KBM-7 (cell line): ENCODE measurements at places on chromosomes 5 and 9.

DNA sequence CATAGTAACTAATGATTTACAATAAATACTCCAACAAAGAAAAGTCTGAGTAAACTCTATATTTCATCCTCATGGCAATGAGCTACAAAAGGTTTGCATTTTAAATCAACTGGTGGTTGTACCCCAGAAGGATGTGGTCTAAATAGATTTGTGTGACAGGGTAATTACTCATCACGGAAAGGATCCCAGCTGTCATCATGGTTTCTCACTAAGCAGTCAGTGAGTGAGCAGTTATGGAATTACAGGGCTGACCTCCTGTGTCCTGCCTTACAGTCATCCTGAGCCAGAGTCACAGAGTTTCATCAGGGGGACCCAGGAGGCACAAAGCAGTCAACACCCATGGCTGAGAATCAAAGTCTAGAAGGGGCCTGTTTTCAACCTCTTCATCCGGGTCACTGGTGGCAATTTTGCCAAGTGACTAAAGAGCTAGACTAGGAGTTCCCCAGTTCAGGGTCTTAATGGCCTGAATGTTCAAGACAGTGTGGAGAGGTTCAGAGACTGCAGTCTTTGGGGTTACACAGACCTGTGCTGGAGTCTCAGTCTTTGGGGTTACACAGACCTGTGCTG is 210.7 kb upstream of the SLC24A2 start:
- no peak for DNase-seq

- peak; percentile 79 for DNase-seq
Measured at GRCh38 chr5:139696894-139697658, 48.9 kb downstream of the CXXC5 start.

DNA sequence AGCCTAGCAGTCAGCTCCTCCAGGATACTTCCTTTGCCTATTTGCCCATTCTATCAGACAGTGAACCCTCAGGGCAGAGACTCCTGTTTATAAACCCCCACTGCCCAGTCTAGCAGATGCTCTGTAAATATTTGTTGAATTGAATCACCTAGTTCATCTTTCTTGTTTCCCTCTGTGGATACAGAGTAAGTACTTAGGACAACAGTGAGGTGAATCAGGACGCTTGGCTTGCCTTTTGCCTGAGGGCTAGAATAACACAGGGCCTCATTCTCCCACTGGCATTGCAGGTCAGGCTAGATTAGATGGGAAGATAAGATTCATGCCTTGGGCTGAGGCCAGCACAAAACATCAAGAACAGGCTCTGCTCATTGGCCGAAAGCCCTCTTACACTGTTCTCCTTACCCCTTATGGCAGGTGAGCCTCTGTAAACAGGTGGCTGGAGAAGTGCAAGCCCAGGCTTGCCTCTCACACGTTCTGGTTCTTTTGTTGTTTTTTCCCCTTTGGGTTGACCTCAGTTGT is 22.2 kb downstream of the TNFSF8 start:
- DNase-seq: no peak

GRCh38 chr5:172245046-172245445 is 38.5 kb downstream of the UBTD2 start:
- DNase-seq: no peak

- DNase-seq: no peak
Measured at GRCh38 chr5:13917061-13917460, 27.4 kb downstream of the DNAH5 start.

- no peak for DNase-seq
Measured at GRCh38 chr5:127846884-127847283, 143.7 kb downstream of the CCDC192 start.

GRCh38 chr9:37187713-37188439 is 67.5 kb downstream of the ZCCHC7 start:
- DNase-seq: peak; percentile 38

DNA sequence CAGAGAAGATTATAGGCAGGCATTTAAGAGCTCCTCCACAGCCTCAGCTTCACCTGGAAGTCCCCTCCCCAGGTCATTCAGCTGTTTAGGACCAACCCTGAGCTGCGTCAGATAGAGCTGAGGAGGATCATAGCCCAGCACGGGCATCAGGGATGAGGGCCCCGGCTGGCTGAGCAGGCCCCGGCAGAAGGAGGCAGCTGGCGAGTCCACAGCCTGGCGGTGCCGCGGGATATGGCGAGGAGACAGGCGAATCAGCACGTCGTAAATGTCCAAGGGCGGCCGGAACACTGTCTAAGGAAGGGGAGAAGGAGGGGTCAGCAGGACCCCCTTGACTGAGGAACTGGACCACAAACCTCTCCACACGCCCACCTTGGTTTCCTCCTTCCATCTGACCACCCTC is 10.6 kb downstream of the NOL6 start:
- DNase-seq: no peak

DNA sequence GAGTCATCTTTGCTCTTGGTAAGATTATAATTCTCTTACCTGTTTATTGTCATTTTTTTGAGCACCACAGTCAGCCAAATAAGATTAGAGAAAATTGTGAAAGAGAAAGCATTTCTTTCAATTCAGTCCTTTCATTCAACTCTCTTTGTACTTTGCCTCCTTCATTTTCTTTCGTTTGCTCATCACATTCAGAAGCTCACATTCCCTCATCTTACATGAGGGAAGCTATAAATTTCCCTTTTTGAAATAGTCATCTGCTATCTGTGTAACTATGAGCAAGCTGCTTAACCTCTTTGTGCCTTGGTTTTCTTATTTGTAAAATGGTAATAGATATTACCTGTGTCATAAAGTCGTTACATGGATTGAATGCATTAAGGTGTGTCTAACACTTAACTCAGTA is 41.4 kb downstream of the PAM start:
- DNase-seq: no peak

GRCh38 chr9:104795082-104795481 is 31.2 kb downstream of the NIPSNAP3B start:
- no peak for DNase-seq

DNA sequence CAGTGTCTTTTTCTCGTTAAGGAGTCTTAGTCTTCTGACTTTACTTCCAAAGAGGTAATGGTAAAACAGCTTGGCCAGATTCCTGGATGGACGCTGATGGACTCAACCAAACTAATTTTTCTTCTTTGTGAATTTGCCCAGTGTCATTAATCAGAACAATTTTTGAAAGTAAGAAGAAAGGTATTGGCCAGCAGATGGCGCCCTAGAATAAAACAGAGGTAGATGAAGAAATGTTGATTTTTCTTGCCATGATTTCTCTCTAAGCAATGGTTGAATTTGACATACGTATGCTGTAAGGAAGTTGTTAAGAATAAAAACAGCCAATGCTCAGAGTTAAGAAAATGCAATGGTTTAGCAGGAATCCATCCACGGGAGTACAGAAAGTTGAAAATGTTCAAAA is 500.0 kb downstream of the DIRAS2 start:
- DNase-seq: peak; percentile 71

- DNase-seq: no peak
Measured at GRCh38 chr9:135456436-135457104, 23.0 kb upstream of the PPP1R26 start.

DNA sequence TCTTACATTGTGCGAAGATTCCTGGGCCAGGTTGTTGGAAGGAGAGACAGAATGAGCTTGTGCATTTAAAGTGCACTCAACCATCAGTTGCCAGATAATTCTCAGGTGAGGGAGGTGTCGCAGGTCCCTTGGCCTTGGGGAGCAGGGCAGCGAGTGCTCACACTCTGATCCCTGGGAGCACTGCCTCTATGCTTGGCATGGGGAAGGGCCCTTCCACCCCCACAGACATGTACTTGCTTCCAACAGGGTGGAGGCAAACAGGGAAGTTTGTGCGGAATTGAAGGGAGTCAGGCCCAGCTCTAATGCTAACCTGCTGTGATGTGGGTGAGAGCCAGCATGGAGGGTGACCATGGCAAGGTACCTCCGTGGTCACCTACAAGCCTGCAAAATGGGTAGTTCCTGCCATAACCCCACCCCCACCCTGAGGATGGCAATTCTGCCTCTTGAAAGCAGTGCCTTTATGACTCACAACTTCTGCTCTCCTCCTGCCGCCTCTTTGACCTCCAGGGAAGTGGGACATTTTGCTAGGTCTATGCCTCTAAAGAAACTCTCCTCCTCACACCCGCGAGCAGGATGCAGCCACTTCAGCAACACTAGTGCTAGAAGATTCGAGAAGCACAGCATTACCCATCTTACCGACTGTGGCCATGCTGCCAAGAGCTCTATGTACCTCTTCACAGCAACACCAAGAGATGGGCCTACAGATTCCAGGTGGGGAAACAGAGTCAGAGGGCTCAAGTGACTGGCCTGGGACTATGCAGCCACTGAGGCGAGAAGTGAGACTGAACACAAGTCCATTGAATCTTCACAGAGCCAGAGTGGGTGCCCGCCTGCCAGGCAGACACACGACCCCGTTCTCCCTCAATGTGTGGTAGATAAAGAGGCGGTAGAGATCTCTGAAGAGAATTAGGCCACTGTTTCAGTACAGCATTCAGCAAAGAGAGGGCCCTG is 22.1 kb upstream of the SLC25A51 start:
- DNase-seq: no peak

DNA sequence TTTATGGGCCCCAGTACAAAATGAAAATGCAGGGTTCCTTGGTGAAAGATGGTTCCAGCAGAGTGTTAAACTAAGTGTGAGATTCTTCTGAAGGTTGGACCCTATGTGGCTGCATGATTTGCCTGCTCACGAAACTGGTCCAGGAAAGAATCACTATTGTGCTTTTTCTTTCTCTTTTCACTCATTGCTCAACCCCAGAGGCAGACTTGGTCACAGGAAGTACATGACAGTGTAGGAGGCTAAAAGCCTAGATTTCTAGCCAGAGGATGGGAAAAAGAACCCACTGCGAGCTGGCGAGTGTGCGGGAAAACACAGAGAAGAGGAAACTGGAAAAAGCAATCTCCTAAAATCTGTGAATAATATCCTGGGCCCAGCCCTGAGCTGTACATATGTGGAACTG is 18.6 kb downstream of the SLC36A2 start:
- no peak for DNase-seq

DNA sequence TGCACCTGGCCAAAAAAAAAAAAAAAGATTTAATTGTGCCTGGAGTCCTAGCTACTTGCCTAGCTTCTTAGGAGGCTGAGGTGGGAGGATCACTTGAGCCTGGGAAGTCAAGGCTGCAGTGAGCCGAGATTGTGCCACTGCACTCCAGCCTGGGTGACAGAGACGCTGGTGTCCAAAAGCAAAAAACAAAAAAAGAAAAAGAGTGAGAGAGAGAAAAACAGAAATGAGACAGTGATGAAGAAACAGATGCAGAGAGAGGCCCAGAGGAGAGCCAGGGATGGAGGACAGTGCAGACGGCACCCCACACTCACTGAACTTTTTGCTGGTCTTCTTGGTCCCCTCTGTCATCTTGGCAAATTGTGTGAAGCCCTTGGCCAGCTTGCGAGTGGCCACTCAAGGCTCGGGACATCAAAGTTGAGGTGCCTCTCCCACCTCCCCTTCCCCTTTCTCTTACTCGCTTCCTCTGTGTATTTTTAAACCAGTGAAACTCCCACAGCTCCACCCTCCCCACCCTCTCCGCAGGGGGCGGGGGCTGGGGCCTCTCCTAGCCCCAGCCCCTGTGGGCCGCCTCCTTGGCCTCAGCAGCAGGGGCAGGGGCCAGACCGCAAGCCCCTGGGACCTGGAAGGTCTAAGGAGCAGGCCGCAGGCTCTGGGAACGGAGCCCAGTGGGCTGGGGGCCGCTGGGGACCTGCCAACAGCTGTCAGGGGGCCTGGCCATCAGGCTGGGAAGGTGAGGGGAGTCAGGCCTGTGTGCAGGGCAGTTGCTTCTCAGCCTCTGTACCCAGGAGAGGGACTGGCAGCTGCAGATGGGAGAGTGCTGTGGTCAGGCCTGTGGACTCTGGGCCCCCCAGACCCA is at the start of gene SH2D3C:
SH2D3C (minus strand) TSS at position 387 of the 856 bp plus-strand sequence; CDS start at position 348, 39 bp downstream.
- peak; percentile 74 for DNase-seq

- no peak for DNase-seq
Measured at GRCh38 chr5:658103-658502, 35.0 kb downstream of the TPPP start.

GRCh38 chr9:107174441-107174840 is 108.6 kb upstream of the RAD23B start:
- no peak for DNase-seq

DNA sequence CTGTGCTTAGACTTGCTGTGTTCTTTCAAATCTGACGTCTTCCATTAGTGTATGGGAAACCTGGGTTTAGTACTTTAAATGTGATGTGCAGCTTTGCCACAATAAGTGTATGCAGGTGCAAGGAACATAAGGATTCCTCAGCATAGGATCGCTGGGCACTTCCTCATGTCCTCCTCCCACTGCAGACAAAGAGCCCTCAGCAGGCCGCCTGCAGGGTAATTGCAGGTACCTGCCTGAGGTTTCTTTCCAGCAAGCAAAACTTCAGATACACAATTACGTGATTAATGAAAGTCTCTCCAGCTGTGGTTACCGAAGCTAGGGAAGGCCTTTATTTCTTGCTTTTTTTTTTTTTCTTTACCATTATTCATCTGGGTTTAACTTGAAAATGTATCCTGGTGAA is 233.1 kb downstream of the RFK start:
- DNase-seq: no peak

- no peak for DNase-seq
Measured at GRCh38 chr5:407801-408268, 35.1 kb upstream of the EXOC3 start.

DNA sequence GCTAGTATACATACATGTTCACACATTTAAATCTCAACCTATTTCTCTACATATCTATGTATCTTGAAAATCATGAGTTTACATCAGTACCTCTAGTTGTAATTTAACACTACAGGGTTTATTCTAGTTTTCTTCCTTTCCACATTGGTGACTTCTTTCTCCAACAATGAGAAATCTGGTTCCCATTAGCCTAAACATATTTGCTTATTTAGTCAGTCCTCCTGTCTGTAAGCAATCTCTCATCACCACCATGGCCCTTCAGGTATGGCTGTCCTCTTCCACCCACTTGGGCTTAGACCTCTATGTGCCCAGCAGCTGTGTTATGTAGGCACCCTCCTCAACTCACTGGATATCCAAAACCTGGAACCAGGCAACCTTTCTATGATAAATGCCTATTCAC is 8.0 kb upstream of the SPATA31D1 start:
- no peak for DNase-seq

GRCh38 chr5:43648499-43649124 is 45.6 kb downstream of the NNT start:
- no peak for DNase-seq

- DNase-seq: no peak
Measured at GRCh38 chr9:81898851-81899250, 29.4 kb upstream of the SPATA31D4 start.

- DNase-seq: no peak
Measured at GRCh38 chr9:135830496-135830895, 76.8 kb downstream of the CAMSAP1 start.
